ENCODE measurements at places on chromosomes 1 and 21.

DNA sequence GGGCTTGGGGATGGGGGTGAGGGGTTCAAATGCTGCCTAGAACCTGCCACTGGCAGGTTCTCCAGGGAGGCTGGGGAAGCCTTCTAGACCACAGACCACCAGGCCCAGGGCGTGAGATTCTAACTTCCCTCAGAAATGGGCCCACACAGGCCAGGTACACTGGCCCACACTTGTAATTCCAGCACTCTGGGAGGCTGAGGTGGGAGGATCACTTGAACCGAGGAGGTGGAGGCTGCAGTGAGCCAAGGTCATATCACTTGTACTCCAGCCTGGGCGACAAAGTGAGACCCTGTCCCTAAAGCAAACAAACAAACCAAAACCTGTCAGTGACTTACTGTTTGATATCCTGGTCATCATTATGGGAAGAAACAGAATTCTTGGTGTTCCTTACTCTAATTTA lies 31.7 kb downstream of the OPTC start:
- DNase-seq, result no peak

- DNase-seq, result no peak
Measured at GRCh38 chr1:241411776-241412338, 54.9 kb upstream of the RGS7 start.

- no peak for DNase-seq
Measured at GRCh38 chr21:37145635-37146111, 72.6 kb downstream of the TTC3 start.

DNA sequence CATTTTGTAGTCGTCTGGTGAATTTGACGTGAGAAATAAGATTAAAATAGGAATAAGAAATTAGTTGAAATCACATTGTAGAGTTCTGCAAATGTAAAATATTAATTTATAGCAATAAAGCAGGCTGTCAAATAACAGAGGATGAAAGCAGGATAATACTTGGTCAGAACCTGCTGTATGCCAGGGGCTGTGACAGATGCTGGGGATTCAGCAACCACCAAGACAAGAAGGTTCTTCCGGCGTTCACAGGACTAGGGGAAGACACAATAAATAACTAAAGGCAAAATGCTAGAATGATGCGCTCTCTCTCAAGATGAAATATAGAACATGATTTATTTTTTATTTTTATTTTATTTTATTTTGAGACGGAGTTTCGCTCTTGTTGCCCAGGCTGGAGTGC lies 6.8 kb upstream of the PARK7 start:
- DNase-seq, result no peak

DNA sequence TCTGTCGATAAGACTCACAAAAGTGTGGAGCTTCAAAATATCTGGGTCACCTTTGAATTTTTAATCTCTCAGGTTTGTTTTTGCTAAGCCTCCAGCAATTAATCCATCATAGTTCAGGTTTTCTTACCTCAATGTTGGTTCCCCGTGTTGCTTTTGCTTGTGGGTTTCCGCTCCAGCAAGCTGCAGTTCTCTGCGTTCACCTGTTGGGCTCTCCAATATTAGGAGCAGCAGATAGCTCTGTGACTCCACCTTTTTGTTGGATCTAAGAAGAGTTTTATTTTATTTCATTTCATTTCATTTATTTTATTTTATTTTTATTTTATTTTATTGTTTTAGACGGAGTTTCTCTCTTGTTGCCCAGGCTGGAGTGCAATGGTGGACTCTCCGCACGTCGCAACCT lies 335.5 kb downstream of the COL11A1 start:
- DNase-seq, result no peak

GRCh38 chr1:37509181-37509580 lies 5.4 kb downstream of the MEAF6 start:
- DNase-seq, result no peak

DNA sequence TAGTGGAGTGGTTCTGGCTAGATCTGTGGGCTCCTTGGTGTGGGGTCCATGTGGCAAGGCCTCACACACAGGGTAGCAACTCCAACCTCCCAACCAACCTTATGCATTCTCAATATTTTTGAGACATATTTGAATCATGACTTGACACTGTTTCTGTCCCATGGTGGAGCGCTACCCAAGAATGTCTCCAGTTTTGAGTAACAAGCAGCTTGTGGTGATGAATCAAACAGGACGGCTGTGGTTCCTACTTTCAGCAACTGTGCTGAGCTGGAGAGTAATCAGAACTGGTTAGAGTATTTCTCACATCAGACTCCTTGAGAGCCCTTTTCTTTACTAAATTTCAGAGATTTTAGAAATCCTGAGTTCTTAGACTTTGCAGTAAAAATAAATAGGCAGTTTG lies 3.1 kb downstream of the LCE3D start:
- DNase-seq, result no peak

- DNase-seq, result no peak
Measured at GRCh38 chr1:230103306-230104173, 36.5 kb downstream of the GALNT2 start.

DNA sequence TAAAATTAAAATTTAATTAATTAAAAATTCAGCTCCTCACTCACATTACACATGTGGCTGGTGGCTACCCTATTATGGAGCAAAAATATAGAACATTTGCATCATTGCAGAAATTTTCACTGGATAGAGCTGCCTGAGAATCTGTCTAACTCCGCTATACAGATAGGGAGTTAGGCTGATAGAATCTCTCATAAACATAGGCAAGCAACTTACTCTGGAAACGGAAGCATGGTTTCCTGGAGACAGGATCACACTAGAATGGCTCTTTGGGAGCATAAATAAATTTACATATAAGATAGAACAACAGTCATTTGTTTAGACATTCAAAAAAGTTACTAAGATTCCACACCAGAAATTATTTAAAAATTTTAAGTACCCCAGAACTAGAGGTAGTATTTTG lies 12.2 kb upstream of the LAMC2 start:
- no peak for DNase-seq

DNA sequence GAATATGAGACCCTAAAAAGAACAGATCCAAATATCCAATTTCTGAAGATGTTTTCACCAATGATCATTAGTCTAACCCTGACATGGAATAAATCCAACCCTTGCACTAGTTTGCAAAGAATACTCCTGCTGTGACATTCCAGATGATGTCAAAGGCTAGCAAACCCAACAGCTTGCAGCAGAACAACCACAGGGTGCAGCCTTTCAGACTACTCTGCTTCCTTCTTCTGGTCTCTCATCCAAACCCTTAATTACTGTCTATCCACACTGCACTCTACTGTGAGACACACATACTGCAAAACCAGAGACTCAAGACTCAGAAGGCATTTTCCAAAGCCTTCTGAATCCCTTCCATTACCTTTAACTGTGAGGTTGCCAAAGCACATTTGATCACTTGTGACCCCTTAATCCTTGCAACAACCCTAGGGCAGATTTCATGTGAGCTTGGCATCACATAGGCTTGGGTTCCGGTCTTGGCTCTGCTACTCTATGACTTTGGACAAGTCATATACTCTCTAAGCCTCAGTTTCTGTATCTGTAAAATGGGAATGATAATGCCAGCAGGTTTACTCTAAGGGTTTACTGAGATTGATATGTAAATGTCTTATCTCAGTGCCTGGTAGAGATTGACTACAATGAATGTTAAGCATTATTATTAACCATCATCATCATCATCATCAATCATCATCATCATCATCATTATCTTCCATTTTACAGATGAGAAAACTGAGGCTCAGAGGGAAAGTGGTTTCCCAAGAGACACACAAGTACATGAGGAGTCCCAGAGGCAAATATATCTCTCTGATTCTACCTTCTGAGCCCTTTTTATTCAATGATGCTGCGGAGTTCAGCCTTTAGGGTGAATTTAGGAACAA lies 94.5 kb downstream of the SYF2 start:
- no peak for DNase-seq

GRCh38 chr1:49048188-49048587 lies 271.5 kb upstream of the BEND5 start:
- no peak for DNase-seq

GRCh38 chr1:48028218-48029069 lies 31.3 kb upstream of the TRABD2B start:
- no peak for DNase-seq

GRCh38 chr1:164771619-164772361 lies 212.8 kb downstream of the PBX1 start:
- no peak for DNase-seq

GRCh38 chr1:185984113-185984836 lies 250.1 kb downstream of the HMCN1 start:
- no peak for DNase-seq

DNA sequence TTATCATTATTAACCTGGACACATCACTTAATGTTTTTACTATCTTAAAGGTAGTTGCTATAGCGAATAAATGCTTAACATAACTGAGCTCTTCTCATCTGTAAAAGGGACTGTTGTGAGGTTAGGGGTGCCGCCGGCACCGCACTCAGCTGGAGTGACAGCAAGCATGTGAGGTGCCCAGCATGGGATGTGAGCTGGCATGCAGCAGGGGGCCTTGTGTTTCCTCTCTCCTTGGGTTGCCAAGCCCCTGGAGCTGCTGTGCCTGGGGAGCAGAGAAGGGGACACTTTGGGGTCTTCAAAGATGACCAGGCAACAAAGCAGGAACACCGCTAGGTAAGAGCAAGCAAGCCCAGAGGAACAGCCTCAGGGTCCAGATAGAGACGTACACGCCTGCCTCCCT lies 2.1 kb upstream of the ZC3H12A start:
- no peak for DNase-seq

GRCh38 chr21:38725196-38726157 lies 80.3 kb upstream of the ETS2 start:
- no peak for DNase-seq

DNA sequence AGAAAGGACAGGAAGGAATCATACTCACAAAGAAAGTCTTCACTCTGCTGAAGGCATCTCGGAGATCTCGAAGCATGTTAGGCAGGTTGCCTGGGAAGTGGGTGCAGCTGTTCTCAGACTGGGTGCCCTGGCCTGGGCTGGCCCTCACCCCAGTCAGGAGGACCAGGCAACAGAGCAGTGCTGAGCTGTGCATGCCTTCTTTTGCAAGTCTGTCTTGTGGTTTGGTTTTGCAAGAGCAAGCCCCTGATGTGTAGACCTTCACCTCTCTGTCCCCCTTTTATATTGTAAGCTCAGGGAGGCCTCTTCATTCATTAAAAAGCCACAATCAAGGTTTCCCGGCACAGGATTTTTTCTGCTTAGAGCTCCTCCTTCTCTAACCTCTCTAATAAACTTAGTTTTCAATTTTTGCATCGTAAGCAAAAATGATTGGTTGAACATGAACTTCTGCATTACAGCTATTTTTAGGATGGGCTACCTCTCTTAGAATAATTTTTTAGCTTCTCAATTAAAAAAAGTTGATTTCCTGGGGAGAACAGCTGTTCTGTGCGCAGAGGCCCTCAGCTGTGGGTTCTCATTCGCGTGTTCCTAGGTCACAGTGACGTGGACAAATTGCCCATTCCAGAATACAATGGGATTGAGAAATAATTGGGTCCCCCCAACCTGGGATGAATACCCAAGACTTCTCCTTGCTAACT lies at the start of gene IL10:
Gene IL10 (minus strand): TSS at position 252 of the 695 bp plus-strand sequence. CDS start 59 bp downstream, at position 193.
- DNase-seq, result no peak

- no peak for DNase-seq
Measured at GRCh38 chr1:207891148-207891547, 19.8 kb downstream of the CD34 start.

DNA sequence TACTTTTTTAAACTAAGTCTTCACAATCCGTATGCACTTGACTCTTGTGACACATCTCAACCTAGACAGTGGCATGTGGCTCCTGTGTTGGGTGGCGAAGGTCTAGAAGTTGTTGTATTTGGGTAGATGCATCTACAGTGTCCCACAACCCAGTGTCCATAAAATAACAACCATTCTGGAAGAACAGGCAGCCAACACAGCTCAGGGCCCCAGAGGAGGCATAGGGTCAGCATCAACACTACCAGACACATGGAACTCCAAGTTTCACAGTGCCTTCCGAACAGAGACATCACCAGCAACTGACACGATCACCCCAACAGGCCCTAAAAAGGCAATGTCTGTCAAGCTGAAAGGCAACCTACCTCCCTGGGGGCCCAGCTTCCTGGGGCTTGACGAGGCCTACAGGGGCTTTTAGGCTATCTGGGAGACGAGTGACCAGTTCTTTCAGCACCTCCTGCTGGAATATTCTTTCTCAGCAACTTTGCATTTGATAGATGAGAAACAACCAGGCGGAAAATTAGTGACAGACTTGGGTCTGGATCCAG lies 5.6 kb downstream of the SH3BP5L start:
- no peak for DNase-seq

DNA sequence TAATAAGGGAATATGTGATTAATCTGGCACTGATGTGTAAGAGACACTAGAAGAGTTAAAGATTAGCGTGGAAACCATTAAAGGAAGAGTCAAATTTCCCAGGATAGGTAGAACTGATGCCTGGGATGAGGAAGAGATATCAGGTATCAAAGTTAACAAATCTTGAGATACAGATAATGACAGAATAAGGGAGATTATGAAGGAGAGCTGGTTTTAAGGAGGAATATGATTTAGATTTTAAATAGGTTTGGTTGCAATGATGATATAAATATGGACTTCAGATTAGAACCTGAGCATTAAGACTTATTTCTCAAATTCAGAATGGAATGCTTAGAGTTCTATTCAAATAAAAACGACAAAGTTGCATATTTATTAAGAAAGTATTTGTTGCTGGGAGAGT lies 26.2 kb downstream of the MAGI3 start:
- DNase-seq, result no peak

DNA sequence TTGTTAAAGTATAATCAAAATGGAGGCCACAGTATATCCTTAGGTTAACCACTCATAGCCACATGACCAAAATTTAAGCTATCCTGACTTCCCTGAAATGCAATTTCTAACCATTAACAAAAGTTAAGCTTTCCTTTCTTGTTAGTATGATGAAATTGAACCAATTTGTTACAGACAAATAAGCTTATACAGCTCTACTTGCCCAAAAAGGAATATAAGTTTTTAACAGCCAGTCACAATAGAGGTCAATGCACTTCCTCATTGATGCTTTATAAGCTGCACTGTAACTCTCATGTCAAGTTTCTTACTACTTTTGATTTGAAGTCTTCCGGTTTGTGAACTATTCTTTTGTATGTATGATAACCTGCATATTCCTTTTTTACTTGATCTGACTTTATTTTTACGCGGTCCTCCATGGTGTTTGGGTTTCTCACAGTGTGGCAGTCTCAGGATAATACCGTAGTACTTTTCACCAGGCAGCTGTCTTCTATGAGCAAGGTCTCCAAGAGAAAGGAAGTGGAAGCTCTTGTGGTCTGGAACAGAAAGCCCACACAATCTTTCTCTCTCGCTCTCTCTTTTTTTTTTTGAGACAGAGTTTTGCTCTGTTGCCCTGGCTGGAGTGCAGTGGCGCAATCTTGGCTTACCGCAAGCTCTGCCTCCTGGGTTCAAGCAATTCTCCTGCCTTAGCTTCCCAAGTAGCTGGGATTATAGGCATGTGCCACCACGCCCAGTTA lies 331.6 kb downstream of the SRGAP2C start:
- no peak for DNase-seq

DNA sequence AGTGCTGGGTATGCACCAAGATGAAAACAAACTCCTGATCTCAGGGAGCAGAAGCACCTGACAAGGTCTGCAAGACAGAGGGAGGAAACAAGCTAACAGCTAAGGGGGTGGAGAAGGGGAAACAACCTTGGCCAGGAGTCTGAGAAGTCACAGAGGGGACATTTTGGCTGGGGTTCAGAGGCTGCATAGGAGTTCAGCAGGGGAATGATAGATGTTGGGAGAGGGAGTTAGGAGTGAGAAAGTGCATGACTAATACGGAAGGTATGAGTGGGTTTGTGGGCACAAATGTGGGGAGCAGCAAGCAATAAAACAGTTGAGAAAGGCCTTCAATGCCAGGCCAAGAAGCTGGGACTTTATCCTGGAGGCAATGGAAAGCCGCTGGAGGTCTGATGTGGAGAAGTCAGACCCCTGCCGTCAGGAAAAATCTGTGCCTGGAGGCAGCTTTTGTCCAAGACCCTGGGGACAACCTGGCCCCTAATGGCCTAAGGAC lies 16.4 kb downstream of the EPHA2 start:
- no peak for DNase-seq

Data from activated CD4-positive, CD25-positive, alpha-beta regulatory T cell (primary cell).